ENCODE measurements at places on chromosomes 6 and 20.

- DNase-seq, result no peak
These were observed 620.9 kb downstream of the PHF3 start for GRCh38 chr6:64256483-64256882.

- no peak for DNase-seq
These were observed 28.7 kb downstream of the ANKS1A start for GRCh38 chr6:34917626-34918285.

- no peak for DNase-seq
These were observed 217.5 kb upstream of the TCF21 start for GRCh38 chr6:133671376-133671775.

DNA sequence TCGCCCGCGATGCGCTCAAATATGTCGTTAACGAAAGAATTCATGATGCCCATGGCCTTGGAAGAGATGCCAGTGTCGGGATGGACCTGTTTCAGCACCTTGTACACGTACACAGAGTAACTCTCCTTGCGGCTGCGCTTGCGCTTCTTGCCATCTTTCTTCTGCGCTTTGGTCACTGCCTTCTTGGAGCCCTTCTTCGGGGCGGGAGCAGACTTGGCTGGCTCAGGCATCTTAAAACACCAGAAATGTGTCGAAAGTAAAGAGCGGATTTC lies 36.4 kb downstream of the HFE start:
- no peak for DNase-seq

DNA sequence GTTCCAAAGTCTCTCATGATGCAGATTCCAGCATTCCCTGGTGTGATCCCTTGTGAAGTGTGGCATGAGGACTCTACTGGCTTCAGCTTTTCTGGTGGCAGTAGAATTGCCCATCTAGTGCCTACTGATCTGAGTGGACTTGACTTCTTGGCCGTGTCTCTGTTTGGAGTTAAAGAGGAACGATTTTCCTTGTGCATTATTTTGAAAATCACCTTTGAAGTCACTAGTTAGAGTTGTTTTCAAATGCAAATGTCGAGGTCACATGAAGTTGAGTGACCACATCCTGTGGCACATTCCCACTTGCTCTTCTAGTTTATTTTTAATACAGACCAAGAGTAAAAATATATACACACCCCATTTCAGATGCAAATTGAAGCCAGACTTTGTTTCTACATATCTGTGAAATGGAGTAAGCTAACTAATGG lies 270.7 kb upstream of the TAB2 start:
- DNase-seq, result no peak

DNA sequence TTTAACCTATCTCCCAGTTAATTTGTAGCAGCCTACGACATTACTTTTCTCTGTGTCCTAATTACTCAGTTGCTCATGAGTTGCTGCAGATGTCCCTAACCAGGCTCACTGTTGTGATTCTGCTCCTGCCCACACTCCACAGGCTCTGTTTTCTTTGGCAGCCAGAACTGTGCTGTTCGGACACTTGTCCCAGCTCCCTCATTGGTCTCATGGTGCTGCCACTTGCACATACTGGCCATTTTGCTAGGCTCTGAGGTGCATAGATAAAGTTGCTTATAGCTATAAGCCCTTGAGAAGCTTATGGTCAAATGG lies 55.0 kb downstream of the NOX3 start:
- no peak for DNase-seq

- no peak for DNase-seq
These were observed 7.5 kb downstream of the TP53TG5 start for GRCh38 chr20:45370571-45371160.

- no peak for DNase-seq
These were observed 579.1 kb downstream of the DOK5 start for GRCh38 chr20:55054453-55054852.

GRCh38 chr20:23541330-23541729 lies 27.0 kb downstream of the CST9L start:
- DNase-seq, result no peak

DNA sequence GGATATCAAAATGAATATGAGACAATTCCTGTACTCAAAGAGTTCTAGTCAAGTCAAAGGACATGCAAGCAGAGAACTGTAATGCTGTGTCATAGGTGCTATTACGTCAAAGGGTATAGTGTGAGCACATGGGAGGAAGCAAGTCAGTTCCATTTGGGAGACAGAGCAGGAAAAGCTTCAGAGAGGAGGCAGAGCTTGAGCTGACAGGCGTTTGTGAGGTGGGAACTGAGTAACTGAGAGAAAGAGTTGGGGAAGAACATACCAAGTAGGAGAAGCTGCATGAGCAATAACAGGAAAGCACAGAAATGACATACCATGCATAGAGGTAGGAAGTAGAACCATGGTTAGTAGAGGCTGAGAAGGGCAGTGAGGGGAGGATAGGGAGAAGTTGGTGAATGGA lies 15.2 kb upstream of the SSR1 start:
- no peak for DNase-seq

DNA sequence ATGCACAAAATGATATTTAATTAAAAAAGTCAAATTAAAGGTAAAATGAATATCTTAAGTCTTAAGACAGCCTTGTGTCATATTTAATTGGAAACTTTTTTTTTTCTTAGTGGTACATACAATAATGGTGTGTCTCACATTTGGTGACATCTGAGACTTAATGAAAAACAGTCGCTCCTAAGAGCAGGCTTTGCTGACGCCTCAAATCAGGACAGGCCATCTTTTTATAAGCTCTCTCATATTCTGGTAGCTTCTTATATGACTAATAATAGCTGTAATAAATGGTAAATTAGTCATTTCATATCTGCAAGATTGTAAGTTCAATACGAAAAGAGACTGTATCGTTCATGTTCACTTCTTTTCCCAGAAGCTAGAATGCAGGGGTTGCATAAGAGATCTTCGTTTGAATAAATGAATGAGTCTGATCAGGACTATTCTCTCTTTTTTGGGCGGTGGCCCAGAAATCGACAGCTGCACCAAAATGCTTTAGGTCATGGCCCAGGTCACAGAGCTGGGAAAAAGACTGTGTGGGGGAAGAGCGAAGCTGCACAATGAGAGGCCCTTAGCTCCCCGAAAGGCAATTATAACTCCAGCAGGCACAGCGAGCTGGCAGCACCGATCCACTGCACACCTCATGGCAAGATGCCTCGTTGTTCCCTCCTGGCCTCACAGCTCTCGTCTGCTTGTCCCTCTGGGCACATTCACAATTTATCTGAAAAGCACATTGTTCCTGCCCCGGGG lies 69.4 kb downstream of the NRN1 start:
- no peak for DNase-seq

- no peak for DNase-seq
These were observed 33.4 kb downstream of the MTRES1 start for GRCh38 chr6:107061125-107062020.

GRCh38 chr20:44593751-44594150 lies 11.4 kb downstream of the PKIG start:
- no peak for DNase-seq

DNA sequence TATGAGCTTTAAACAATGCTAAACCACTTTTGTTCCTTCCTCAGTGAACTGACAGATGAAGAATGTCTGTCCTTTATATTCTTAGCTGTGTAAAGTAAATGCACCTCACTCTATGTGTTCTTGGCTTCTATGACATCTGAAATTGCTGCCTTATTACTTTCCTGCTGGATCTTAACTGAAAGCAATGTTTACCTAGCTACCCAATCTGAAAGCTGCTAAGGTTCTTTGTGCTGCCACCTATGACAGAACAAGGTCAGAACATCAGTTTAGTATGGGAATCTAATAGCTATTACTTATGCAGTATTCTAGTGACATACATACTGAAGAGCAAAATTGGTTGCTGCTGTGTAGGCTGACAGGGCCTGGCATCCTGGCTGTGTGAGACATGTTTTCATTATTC lies 444.1 kb downstream of the KHDRBS2 start:
- no peak for DNase-seq

GRCh38 chr6:13455552-13455966 lies 31.8 kb downstream of the GFOD1 start:
- DNase-seq, result no peak

- DNase-seq, result no peak
These were observed 20.7 kb downstream of the ABHD12 start for GRCh38 chr20:25369971-25370370.

DNA sequence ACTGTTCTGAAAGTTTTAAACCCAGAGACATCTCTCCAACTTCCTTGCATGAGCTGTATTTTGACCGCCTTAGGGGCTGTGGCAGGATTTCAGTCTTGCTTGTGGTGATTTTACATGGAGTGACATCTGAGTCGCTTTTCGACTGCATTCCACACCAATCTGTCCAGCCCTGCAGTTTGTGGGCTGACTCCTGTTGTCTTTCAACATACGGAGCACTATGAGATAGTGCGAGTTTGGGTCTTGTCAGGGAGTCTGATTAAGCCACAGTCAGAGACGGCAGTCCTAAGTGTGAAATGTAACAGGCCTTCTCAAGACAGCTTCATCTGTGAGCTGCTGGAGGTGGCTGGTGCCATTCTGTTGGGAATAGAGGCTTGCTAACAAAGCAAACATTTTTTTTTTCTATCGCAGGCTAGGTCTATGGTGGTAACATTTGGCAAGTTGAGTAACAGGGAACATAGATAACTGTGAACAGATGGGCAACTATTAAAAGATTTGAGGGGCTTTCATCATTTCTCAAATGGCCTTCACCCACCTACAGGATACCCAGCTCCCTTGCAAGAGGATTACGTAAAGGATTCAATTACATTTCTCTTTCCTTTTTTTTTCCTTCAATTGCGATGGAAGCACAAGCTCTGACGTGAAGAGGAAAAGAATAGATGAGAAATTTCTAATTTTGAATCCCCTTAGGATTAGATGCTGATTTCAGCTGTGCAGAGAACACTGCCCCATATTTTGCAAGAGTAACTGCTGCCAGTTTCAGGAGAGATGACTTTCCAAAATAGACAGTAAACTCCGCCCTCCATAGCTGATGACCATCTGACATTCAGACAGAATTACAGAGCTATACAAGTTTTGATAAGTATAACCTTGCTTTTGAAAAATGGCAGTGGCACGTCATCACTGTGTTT lies 25.1 kb downstream of the CAP2 start:
- no peak for DNase-seq

DNA sequence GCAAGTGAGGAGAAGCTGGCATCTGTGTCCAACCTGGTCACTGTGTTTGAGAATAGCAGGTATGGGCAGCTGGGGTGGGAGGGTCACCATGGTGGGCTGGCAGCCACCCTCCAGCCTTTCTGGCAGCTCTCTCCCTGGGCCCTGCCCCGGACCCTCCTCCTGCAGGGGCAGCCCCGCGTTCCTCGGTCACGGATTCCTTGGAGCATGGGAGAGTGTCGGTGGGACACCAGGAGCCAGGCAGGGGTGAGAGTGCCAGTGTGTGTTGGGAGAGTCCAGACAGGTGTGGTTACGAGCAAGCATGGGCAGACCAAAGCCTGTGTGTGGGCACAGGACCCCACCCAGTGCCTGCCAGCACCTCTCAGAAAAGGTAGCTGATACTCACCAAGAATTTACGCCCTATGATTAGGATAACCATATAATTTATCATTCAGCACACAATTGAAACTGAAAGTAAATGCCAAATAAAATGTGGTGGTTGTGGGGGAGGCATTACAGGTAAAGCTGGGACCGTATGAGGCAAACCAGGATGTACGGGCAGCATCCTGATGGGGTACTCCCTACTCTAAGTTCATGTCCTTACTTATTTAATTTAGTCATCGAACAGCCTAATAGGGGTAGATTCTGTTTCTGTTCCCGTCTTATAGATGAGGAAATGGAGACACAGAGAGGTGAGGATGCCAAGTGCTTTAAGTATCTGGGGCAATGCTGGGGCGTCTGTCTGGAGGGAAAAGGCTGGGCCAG lies 542 bp downstream of the FGD2 start:
- DNase-seq, result no peak

- DNase-seq, result no peak
These were observed 101.1 kb downstream of the MAP3K7 start for GRCh38 chr6:90485635-90486277.

GRCh38 chr20:38633577-38634093 lies 32.0 kb downstream of the ARHGAP40 start:
- DNase-seq, result peak; percentile 80

DNA sequence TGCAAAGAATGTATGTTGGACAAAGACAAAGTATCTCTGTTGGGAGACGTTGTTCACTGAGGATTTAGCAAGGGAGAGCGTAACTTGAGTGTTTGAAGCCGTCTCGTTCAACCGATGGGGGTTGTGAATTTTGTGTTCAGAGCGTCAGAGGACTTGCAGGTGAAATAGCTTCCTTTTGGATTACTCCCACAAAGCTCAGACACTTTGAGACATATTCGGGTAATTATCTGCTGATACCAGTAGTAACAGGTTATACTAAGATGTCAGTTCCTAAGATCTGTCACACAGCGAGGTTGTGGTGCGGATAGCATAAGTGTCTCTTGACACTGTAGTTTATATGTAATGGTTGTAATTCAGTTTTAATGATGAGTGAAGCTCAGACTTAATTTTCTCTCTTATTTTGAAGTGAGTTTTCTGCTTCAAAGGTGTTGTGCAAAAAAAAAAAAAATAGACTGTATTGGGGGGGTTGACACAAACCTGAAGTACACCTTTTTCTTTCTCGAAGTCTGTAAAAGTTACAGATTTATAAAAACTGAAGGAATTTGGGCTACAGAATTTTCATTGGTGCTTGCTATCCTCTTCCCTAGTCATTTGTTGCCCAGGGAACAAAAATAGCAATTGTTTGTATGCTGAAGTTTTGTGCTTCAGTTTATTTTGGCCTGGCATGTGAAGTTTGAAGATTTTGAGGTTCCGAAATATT lies 1.7 kb downstream of the ASXL1 start:
- no peak for DNase-seq

GRCh38 chr6:140970485-140970884 lies 1162.2 kb upstream of the GJE1 start:
- DNase-seq, result no peak

GRCh38 chr6:143205991-143206390 lies 145.3 kb downstream of the AIG1 start:
- no peak for DNase-seq

- no peak for DNase-seq
These were observed 28.8 kb downstream of the CPXM1 start for GRCh38 chr20:2771631-2772080.
